ENCODE measurements at places on chromosomes 5 and 9.

- DNase-seq = no peak
Measured at GRCh38 chr9:130846487-130847305, 11.6 kb downstream of the ABL1 start.

DNA sequence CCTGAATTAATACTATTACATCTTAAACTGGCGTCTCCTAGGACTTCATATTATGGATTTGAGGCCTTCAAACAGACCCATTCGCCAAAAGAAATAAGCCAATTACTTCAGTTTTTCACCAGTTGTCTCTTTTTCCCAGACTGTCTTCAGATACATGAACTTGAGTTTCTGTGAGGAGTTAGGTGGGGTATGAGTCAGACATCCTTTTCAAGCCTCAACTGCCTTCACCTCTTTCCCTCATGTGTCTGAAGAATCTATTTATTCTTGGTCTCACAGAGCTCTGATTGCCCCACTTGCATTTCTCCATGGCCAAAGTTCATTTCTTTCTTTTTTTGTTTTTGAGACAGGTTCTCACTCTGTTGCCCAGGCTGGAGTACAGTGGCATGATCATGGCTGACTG lies 12.5 kb downstream of the WNT8A start:
- no peak for DNase-seq

DNA sequence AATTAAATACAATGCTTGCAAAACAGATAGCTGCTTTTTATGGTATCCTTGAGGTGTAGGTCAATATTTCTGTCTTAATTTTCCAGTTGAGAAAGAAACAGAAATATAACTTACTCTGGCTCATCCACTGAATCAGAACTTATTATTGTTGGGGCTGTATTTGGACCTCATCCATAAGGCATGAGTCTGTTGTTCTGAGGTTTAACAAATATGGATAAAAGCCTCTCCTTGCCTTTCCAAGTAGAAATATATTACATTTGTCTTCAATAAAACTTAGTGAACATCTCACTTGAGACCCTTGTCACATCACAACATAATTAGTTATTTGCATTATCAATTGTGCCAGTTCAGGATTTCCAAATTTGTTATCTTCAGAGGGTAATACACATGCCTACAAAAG lies 525.8 kb downstream of the AGTPBP1 start:
- no peak for DNase-seq

GRCh38 chr5:61860978-61861377 lies 445.0 kb upstream of the KIF2A start:
- DNase-seq = no peak

DNA sequence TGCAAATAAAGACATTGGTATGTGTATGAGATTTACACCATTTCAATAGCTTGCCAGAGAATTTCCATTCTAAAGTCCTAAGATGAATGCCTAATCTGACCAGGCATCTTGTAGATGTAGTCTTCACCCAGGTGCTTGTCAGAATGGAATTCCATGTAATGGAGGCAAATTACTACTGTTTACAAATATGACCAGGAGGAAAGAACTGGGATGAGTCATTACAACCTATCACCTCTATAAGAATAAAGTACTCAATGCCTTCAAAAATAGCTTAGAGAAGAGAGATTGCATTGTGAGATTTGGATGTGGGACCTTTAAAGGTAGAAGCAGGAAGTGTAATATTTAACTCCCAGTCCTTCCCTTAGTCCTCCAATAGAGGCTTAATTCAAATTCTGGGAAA lies 507.0 kb upstream of the PTGER4 start:
- DNase-seq = no peak

Measured in stimulated activated CD4-positive, alpha-beta T cell treated with anti-CD3 and anti-CD28 coated beads, Interleukin-1b, Interleukin-23, amount 100 ng/mL, for 1 hour (primary cell).